ENCODE measurements at places on chromosomes 2 and 18.

GRCh38 chr2:129504646-129505045 lies 474.8 kb upstream of the RAB6C start:
- no peak for DNase-seq

DNA sequence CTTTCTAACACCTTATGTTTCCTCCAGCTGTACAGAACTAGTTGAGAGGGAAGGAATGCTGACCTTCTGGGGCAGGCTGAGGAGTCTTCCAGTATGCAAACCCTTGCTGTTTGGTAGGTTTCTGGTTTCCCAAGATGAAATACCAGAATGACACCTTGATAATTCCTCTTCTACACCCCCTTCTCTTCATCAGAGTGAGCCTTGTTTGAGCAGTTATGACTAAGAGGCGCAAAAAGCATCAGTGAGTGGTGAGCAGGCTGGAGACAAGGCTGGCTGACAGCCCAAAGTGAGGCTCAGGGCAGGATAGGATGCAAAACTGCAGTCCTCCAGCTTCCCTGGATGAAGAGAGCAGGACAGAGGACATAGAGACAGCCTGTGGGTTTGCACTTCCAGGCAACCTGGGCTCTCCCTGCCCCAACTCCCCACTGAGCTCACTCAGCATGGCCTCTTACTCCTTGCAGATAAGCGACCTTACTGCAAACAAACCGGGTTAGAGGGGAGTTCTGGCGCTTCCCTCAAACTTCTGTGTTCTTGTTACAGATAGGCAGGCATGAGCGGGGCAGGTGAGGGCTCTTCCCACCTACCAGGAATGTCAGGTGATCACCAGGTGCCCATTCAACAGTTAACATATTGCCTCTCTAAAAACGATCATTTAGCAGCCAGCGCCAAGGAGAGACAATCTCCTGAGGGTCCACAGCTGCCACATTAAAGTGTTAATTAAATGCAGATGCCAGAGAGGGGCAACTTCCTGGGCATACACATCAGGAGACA lies 5.4 kb downstream of the MPPE1 start:
- no peak for DNase-seq

GRCh38 chr2:177315364-177315763 lies 50.8 kb upstream of the NFE2L2 start:
- no peak for DNase-seq

DNA sequence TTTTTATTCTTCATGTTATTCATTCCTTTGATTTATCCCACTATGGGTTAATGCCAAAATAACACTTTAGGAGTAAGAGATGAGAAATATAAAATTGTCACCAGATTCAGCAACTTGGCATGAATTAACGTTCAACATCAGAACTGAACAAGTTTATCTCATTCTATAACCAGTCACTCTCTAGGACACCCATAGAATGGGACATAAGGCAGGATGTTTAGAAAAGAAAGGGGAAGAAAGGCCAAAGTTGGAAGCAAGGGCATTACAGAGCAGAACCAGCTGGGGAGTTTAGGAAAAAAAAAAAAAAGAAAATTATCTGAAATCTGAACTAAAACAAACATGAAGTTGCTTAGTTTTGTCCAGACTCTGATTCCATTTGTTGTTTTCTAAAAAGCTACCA lies 211.0 kb downstream of the PMAIP1 start:
- DNase-seq = no peak

- DNase-seq = no peak
These were observed 395.5 kb upstream of the HNRNPA3 start for GRCh38 chr2:176817061-176817565.
